Stimulated activated CD8-positive, alpha-beta memory T cell treated with anti-CD3 and anti-CD28 coated beads, Interleukin-7, amount 100 ng/mL, for 24 hours (primary cell): ENCODE measurements at places on chromosomes 3 and 15.

GRCh38 chr3:111967068-111967467, 11.8 kb upstream of the ABHD10 start:
- no peak for DNase-seq

DNA sequence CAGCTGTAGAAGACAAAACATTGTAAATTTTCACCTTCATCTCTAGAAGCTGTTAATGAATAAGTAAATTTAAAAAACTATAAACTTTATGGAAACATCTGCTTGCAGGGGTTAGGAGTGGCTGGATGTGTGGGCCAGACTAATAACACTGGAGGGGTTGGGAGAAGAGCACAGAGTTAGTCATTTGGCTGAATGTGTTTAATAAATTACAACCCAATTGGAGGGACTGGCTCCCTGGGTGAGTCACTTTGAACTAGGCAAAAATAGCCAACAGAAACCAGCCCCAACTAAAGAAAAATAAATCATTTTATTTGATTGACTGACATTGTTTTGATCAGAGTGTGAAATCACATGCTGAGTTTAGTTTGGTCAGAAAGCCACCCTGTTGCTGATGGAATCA, 21.8 kb downstream of the DGKG start:
- no peak for DNase-seq

DNA sequence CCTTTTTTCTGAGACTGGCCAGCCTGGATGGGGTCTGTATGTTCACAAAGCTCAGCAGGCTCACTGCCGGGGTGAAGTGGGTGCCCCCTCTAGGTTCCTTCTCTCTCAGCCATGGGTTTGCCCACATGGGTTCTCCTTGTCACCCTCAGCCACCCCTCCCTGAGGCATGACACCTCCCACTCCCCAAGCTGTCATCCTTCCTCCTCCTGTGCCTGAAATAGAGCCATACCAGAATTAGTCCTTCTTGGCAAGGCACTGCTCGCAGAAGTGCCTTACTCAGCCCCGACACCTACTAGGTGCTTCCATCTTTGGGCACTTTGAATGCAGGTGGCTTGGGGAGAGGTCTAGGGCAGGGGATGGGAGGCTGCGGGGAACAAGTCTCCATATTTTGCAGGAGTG, 62.9 kb upstream of the SEC13 start:
- DNase-seq, result no peak

DNA sequence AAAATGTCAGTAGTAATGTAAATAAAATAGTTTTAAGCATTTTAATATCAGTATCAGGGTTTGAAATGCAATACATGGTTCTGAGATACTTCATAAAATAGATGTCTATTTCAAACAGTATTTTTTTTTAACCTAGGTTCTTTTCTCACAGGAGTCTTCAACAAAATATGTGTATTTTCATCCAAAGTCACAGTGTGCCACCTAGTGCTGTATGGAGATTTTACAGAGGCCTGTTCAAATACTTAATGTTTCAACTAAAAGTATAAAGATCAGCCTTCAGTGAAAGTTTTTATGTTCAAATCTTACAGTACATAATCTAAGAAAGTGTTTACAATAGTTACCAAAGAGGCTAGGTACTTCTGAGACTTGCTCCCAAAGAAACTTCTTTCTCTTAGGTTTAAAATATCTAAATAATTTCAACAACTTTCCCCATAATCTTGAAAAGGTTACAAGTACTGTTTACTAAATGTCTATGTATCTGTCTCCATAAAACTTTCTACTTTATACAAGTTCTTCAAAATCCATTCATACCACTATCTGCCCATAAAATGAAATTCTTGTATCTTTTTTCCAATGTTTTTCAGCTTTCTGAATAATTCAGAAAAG, 38.3 kb downstream of the SCAPER start:
- no peak for DNase-seq

DNA sequence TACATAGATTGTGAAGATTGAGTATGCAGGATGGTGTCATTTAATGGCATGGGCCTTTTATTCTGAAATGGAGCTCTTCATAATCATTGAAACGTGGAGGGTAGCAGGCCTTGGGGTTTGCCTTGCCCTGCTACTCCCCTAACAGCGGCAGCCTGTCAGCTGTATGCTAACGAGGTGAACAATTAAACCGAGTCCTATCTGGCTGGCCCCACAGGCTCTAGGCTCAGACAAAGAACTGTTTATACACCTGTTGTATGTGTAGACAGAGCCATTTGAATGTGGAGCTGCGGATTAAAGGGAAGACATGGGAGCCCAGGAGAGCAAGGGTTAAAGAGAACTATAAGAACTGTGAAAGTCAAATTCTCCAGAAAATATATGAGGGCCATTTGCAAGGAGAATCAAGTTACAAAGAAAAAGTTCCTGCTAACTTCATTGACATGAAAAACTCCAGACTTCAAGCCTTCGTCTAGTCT, 116.7 kb upstream of the CGNL1 start:
- no peak for DNase-seq

- DNase-seq, result no peak
These were observed 2.0 kb upstream of the JMJD7 start for GRCh38 chr15:41825572-41826535.

GRCh38 chr3:54706738-54707137, 221.1 kb downstream of the LRTM1 start:
- DNase-seq, result no peak

DNA sequence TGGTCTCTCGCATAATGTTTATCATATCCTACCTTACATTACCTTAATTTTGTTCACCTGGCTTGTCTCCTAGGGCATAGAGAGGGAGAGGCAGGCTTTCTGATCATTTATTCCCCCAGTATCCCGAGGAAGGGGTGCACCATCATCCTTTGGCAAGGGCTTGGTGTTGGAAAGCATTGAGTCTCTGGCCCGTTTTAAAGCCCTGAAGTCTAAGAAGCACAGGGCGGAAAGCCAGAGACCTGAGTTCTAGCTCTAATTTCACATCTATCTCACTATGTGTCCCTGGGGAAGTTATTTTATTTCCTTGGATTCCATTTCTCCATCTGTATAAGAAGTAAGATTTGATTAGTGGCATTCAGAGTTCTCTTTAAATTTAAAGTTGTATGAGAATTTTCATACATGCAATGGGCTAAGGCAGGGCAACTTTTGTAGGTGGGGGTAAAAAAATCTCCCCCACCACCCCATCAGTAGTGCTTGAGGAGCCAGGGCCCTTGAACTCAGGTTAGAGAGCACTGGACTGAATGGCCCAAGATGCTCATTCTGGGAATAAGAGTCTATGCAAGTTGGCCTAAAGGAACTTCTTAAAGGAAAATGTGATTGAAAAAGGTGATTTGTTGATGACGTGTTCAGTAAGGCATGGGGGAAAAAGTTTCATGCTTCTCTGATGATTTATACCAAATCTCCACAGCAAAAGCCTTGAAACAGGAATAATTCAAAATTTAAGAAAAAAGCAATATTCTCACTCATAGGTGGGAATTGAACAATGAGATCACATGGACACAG, 10.1 kb downstream of the TMC3 start:
- no peak for DNase-seq

- DNase-seq, result no peak
These were observed 32.4 kb upstream of the ALCAM start for GRCh38 chr3:105334138-105334882.

GRCh38 chr3:168213920-168214319, 118.2 kb upstream of the GOLIM4 start:
- no peak for DNase-seq

DNA sequence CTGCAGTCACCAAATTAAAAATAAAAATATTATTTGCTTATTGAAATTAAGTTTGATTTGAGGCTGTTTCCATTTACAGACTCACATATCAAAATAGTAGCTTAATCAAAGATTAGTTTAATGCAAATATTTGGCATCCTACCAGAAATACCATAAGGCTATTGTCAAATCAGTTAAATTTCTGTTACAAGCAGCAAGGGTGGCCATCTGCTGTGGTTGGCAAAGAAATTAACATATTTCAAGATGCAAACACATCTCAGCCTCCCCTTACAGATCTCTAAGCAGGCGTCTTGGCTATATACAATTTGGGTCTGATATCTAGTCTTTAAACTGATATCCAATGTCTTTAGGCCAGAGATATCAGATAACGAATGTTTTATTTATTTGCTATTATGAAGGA, 83.2 kb upstream of the NEDD4 start:
- DNase-seq, result no peak
